Activated naive CD4-positive, alpha-beta T cell treated with Interleukin-2 at 50 U/mL for 16 hours (primary cell): ENCODE measurements at places on chromosomes 2 and 18.

DNA sequence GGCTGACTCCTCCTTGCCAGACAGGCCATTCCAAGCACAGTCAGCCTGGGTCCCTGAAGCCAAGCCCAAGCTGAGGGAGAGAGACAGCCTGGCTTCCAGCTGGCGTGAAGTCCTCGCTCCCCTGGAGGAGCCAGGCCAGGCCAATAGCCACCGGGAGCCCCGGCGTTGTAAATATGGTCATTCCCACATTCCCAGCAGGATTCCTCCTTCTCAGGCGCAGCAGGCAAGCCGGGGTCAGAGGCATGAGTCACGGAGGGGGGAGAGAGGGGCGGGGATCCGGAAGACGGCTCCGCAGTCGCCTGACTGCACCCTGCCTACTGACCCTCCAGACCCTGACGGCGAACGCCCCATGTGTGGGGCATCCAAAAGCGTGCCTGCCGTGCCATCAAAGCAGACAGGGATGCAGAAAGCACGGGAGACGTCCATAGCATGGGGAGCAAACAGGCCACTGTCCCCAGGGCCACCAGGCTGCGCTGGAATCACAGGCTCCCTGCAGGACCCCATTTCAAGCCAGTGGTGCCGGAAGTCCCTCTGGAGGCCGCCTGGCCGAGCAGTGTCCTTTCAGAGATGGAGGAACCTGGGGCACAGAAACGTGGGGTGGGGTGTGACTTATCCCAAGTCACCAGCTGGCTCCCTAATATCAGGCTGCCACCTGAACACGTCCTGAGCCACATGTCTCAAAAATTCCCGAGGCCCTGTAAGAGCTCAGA lies 48.2 kb downstream of the TWIST2 start:
- no peak for DNase-seq

DNA sequence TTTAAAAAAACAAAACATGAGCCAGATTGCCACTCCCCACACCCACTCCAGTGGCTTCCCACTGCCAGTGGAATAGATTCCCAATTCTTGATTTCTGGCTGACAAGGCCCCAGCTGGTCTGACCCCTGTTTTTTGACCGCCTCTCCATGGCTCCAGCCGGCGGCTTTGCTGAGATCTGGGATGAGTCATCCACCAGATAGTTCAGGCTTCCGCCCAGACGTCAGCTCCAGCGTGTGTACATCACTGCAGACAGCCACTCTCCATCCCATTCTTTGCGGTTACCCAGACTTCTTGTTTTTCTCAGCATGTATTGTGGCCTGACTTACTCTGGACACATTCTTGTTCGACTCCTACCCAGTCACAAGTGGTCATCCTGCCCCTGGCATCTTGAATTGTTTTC lies 227.9 kb downstream of the GBX2 start:
- no peak for DNase-seq

DNA sequence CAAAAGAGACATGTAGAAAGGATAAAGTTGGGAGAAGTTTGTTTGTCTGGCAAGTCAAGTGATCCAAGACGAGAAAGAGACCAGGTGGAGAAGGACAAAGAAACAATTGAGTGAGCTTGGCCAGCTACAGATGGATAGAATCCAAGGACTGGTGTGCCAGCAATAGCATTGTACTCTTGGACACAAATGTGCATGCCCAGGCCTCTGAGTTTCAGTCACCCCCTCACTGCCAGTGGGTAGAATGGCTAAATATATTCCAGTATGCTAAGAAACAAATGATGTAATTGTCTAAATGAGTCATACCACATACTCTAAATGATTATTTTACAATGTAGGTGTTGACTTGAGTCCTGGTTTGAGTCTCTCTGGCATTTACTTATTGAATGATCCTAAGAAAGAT lies 881.3 kb downstream of the LRRTM4 start:
- DNase-seq = no peak

DNA sequence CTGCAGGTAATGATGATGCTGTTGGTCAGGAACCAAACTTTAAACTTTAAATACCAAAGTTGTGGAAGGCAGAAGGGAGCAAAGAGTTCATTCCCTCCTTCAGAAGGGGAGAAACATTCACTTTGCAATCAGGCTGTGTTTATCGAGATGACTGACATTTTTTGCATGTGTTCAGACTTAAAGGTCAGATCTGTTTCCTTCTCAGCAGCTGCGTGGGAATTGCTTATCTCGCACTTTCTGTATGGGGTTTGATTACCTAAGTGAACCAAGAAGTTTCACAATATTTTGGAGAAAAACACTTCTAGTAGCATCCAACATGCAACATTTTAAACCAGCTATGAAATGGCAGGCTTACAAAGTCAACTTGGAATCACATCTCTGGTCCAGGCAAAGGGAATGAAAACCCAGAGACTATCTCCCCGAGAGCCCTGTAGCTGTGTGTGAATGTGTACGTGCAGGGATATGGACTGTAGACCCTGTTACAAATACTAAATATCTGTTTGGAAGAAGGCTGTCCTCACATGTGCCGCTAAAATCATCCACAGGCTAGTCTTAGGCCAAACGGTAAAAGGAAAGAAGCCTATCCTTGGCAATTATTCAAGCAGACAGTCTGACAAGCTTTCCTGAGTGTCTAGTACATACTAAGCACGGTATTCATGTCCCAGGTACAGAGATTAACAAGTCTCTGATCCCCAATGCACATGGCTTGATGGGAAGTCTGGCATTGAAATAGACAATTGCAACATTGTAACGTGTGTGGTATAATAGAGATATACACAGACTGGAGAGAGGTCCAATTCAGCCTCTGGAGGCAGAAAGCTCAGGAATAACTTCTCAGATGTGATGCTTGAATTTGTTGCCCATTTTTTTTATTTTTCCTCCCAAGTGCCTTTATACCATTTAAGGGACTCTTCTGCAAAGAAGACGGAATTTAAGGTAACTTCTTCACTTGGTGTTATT lies 483.1 kb downstream of the DPP10 start:
- no peak for DNase-seq

DNA sequence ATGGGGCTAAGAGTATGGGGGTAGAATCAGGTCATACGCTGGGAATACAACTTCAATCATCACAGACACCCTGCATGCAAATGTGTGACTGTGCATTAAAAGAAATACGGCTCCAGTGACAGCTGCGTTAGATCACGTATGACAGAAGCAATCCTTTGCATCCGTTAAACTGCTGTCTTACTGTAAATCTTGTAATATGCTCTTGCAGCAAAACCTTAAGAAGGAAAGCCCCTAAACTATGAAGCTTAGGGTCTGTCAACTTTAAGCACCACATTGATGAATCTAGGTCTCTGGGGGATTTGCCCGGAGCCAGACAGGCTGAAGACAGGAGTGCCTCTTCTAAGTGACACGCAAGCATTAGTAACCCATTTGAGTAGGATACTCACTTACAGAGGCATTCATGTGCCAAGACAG lies 84.7 kb upstream of the EML6 start:
- DNase-seq = no peak

DNA sequence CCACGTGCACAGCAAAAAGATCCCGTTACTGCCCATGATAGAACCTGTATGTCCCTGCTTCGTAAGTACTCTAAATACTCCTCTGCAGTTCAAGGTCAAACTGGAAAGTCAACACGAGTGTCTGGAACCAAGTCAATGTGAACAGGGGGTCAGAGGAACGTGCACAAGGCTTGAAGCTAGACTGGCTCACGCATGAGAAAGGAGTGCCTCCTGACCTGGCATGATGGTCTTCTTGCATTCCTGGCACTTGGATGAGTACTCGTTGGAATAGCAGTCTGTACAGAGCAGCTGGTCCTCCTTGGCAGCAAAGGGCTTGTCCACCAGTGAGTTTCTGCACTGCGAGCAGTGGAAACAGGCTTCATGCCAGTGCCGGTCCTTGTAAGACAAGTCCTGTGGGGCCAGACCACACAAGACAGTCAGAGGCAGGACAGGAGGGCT lies 25.5 kb downstream of the FHL2 start:
- DNase-seq = no peak

DNA sequence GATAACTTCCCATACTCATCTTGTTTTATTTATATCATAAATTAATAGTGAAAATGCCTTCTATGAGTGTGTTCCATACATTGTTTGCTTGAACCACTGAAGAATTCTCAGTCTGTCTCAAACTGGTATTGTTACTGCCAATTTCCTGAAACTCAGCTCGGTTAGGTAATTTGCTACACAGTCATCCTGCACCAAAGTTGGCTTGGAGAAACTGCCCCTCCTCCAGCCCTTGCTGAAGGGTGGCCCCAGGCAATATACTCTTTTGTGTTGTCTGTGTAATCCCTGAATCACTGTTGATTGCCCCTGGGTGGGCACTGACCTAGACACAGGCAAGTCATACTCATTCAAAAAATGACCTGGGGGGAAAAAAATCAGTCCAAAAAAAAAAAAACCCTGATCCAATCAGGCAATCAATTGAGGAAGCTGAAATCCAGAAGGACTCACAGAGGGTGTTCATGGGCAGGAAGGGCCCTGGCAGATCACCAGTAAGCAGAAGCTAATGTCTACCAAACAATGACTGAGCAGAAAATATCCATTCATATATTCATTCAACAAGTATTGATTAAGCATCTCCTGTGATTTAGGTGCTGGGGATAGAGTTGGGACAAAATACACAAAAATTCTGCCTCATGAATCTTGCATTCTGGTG lies 3.8 kb upstream of the SESTD1 start:
- peak; percentile 21 for DNase-seq

- DNase-seq = no peak
Observed at GRCh38 chr18:12420821-12421421, 13.2 kb downstream of the PRELID3A start.

GRCh38 chr2:85716346-85716914 lies 22.3 kb downstream of the GNLY start:
- no peak for DNase-seq

DNA sequence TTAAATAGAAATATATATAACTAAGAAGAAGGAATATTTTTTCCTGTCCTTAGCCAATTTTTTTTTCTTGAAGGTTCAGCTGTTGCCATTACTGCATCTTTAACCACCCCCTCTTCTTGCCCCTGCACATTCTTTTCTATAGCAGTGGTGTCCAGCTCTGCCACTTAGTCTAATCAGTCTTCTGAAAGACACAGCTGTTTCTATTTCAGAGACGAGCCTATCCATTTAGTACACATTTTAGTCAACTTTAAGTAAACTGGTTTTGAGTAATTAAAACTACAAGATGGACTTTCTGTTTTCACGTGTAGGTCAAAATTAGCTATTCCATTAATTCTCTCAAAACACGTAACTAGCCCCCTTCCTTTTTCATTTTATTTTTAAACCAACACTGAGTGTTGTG lies 21.0 kb downstream of the SPOPL start:
- DNase-seq = no peak

GRCh38 chr2:9423922-9424272 lies 443 bp downstream of the CPSF3 start:
- peak; percentile 37 for DNase-seq

DNA sequence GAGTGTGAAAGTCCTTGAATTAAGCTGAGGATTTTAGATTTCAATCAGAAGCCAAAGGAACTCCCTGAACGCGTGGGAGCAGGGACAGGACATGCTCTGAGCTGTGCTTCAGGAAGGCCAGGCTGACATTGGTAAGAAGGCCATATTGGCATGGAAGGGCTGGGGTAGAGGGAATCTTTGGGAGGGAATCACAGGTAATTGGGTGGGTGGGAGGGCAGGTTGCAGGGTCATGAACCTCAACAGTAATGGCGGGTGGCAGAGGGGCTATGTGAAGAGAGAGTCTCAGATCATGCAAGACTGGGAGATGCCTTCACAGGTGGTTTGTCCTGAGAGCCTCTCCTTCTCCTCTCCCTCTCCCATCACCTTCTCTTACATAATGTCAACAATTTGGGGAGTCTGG lies 18.6 kb upstream of the CELF4 start:
- DNase-seq = no peak

- peak; percentile 83 for DNase-seq
Observed at GRCh38 chr2:208254118-208254870, 577 bp downstream of the IDH1 start.

DNA sequence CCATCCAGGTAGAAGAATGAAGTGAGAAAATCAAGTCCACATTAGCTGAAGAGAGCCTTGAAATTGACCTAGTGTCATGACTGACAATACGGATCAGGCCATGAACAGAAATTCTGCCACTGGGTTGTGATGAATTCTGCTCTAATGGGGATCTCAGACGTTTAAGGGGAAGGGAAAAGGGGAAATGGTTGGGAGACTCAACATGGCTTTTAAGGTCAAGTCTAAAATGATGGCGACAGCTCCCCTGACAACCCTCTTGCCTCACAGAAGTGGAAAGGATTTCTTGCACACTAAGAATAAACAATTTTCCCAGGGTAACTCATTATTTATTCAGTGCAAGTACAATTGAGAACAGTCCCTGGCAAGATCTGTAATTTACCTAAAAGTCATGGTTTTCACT lies 302.5 kb upstream of the ACVR2A start:
- DNase-seq = no peak

DNA sequence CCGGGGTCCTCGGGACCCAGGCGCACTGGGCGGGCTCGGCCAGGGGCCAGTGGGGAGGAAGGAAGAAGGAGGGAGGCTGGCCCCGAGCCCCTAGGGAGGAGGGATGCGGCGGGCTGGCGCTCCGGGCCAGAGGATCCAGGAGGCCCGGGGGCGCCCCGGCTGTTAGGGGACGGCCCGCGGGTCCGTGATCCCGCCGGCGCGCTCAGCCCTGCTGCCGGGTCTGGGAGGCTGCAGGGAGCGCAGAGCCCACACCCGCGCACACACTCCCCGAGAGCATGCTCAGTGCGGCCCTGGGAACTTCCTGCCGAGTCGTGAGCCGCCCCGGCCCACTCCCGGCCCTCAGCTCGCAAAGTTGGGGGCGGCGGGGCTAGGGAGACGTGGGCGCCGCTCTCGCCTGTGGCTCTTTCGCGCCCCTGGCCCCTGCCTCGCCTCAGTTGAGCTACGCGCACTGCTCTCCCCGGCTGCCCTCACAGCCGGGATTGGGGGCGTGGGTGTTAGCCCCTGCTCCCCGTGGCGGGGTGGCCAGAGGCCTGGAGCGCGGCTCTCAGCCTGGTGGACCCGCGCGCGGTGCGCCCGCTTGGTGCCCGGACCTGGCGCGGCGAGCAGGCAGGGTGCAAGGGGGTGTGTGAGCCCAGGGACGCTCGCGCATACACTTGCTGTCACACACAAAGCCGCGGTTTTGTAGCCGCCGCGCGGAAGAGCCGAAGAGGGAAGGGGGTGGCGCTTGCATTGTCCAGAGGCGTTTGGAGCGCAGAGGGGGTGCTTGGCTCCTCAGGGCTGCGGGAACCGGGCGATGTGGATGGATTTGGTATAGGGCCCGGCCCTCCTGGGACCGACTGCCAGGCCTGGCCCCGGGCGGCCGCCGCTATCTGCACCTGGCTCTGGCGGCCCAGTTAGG lies 132.9 kb upstream of the MGAT5 start:
- peak; percentile 76 for DNase-seq
